HL-60 (cell line): ENCODE measurements at places on chromosomes 4 and X.
A peak's percentile ranks its signal among the peaks of the same experiment; 100 is the strongest.

GRCh38 chr4:1012034-1012739, 761 bp downstream of the FGFRL1 start:
- DNase-seq, result peak; percentile 25

DNA sequence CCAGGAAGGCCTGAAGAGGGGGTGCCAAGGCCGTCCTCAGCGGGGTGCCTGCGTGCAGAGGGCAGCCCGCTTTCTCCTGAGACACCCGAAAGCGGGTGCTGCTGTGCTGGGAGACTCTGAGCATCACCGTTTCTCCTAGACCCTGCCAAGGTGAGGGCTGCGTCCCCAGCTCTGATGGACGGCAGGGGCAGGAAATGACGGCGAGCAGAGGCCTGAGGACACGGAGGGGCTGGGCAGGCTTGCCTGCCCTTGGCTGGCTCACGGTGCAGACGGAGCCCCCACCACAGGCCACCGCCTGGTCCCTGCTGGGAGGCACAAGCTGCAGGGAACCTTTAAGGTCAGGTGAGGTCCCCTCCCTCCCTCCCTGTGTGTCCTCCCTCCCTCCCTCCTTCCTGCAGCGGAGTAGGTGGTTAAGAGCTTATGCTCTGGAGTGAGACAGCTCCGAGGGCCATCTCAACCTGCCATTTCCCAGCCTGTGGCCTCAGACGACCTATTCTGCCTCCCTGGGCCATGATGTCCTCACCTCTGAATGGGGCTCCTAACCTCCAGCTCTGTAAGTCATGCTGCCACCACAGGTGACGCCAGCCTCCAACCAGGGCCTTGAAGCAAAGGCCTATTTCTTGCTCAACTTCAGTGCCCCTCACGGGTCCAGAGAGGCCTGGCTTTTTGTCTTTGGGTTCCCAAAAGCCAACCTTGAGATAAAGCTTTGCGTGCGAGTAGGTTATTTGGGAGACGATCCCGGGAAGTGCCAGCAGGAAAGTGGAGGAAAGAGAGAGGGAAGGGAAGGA, 54.2 kb upstream of the GRPEL1 start:
- DNase-seq, result no peak

DNA sequence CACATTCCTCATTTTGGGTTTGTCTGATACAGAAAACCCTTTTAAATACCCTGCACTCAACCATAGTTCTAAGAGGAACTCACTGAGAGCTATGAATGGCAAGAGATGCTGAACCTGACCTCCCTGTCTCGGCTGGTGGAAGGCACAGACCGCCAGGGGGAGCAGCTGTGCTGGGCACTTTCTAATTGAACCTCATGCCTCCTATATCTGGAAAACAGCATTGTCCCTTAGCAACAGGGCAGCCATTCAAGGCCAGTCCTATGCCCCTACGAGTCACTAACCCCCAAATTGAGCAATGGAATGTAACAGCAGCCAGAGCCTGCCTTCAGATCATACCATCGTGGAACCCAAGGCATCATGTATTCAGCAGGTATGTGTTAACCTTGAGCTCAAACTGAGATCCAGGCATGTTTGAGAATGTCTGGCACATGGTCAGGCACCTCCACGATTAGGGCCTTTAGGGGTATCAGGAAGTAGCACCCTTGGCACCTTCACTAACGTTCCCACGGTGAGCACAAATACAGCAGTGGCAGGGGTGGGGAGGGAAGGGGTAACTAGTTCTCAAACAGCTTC, 5.1 kb downstream of the USP27X start:
- DNase-seq, result peak; percentile 47

GRCh38 chr4:152974468-152975379, 38.6 kb downstream of the FHDC1 start:
- DNase-seq, result no peak

- no peak for DNase-seq
Observed at GRCh38 chr4:121071640-121072223, 603 bp downstream of the NDNF start.

DNA sequence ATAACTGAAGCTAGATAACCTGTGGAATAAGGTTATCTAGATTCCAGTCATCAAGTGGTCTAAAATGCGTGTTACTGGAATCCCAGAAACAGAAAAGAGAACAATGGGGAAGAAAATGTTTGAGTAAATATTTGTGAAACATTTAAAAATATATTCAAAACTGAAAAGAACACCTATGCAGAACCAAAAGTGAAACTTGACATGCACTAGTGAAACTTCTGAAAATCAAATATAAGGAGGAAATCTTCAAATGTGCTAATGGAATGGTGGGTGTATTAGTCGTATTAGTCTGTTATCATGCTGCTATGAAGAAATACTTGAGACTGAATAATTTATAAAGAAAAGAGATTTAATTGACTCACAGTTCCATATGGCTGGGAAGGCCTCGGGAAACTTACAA, 512.4 kb upstream of the KLHL4 start:
- DNase-seq, result no peak

DNA sequence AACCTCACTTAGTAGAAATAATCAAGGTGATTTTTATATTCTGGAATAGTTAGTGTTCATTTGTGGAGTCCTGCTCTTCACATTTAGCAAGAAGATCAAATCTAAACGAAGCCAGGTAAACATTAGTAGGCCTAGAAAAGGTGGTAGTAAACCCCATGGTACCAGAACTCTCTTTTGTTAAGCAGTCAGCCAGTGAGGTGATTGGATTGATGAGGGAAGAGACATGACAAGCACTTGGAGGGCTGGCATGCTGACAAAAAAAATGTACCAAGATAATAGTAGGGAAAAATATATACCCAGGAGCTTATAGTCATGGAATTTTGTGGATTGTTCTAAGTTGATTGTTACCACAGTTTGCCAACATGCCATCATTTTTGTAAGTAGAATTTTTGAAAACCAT, 163.8 kb downstream of the BANK1 start:
- no peak for DNase-seq

GRCh38 chr4:41144812-41145211, 69.5 kb downstream of the APBB2 start:
- no peak for DNase-seq

DNA sequence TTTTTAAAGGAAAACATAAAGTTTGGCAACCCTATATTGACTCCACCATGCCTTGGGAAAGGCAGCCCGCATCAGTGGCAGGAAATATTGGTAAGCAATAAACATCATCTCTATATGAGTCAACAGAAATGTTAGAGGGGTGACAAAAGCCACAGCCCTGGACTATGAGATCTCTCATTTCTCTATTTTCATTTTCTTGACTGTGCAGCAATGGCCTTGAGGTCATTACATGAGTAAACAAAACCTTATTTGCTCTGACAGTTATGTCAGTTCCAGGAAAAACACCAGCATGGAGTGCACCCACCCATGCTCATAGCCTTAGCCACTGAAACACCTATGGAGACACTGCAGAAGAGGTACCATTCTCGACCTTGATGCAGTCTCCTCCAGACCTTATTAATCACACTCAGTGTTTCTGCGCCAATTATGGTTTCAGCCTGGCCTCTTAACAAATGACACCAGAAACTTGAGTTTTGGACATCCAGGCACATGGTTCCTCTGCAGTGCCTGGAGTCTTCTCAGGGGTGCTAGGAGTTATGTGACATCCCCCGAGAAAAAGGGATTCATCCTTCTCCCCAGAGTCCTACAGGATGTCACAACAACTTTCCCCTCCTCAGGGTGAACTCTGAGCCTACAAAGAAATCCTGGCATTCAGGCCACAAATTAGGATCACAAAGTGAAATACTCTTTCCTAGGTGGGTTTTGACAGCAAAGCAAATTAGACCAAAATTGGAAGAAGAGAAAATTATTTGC, 16.0 kb upstream of the HPGD start:
- DNase-seq, result no peak

DNA sequence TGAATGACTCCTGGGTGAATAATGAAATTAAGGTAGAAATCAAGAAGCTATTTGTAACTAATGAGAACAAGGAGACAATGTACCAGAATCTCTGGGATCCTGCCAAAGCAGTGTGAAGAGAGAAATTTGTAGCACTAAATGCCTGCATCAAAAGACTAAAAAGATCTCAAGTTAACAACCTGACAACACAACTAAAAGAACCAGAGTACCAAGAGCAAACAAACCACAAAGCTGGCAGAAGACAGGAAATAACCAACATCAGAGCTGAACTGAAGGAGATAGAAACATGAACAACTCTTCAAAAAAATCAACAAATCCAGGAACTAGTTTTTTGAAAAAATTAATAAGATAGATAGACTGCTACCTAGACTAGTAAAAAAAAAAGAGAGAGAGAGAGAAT, 8.4 kb downstream of the CFAP299 start:
- DNase-seq, result no peak

DNA sequence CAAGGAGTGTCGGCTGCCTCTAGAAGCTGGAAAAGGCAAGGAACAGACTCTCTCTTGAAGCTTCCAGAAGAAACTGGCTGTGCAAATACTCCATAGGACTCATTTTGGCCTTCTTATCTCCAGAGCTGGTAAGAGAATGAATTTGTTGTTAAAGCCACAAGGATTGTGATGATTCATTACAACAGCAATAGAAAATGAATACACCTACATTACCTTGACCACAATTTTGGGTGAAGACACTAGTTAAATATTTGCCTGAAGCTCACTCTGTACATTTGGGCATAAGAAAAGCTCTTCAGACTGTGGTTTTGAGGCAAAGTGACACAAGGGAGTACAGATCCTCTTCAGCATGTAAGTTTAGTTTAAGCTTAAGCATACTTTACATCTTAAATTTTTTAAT, 134.5 kb upstream of the TLL1 start:
- no peak for DNase-seq

GRCh38 chrX:114800719-114801118, 216.7 kb downstream of the IL13RA2 start:
- peak; percentile 10 for DNase-seq

GRCh38 chrX:13131396-13132137, 87.1 kb upstream of the FAM9C start:
- DNase-seq, result peak; percentile 86

- no peak for DNase-seq
Observed at GRCh38 chrX:104707572-104707971, 141.6 kb downstream of the IL1RAPL2 start.

- DNase-seq, result no peak
Observed at GRCh38 chr4:83174844-83175414, 60.4 kb upstream of the PLAC8 start.

DNA sequence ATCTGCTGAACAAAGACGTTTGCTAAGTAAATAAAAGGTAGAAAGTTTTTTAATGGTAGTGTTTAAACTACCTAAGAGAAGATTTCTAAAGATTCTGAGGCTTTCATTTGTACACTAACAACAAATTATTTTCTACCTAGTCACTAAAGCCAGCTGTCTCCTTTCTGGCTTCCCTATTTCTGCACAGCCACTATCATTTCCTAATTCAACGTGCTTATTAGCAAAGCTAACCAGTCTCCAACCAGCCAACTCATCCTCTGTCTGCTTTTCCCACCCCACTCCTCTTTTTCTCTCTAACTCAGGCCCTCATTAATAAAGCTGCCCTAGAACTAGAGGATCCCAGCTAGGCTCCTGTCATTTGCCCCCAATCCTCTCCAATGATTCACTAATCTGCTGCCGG, 118.2 kb downstream of the ZNF827 start:
- peak; percentile 20 for DNase-seq

GRCh38 chrX:114101081-114101480, 482.8 kb upstream of the HTR2C start:
- DNase-seq, result no peak

- no peak for DNase-seq
Observed at GRCh38 chrX:72498782-72499181, 73.9 kb downstream of the HDAC8 start.

DNA sequence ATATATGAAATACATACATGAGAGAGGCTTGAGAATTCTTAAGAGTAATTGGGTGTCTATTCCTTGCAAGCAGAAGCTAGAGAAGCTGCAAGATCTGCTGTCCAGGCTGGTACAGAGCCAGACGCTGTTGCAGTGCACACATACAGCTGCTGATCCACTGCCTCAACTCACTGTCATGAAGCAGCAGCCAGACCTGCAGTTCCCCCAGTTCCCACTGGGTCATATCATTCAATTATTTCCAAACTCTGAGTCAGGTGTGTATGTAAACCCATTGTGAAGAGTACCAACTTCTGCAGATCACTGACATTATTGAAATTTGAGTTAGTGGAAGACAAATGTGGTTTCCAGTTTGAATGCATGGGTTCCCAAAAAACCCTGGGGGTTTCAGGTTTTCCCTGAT, 1212.8 kb upstream of the ADGRL3 start:
- DNase-seq, result no peak

DNA sequence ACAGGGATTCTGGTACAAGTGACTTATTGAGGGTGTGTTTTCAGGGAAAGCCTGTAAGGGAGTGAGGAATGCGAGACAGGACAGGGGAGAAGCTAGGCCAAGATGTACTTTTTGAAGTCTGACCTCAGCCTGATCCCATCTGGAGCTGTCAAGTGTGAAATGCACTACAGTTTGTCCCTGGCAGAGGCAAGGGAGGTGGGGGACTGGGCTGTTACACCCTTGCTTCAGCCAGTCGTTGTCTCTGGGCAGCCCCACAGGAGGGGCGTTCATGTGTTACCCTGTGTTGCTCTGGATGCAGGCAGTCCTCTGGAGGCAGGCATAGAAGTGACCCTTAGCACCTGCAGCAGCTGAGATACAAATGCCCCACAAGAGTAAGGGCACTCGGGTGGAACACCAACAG, 25.8 kb downstream of the PPEF1 start:
- DNase-seq, result no peak

- DNase-seq, result no peak
Observed at GRCh38 chr4:99300934-99301333, 10.1 kb upstream of the ADH1A start.

- DNase-seq, result peak; percentile 69
Observed at GRCh38 chr4:1082215-1083182, 30.9 kb downstream of the RNF212 start.

GRCh38 chr4:89715631-89716030, 121.3 kb downstream of the SNCA start:
- no peak for DNase-seq

GRCh38 chrX:13536551-13536950, 32.9 kb upstream of the EGFL6 start:
- no peak for DNase-seq

DNA sequence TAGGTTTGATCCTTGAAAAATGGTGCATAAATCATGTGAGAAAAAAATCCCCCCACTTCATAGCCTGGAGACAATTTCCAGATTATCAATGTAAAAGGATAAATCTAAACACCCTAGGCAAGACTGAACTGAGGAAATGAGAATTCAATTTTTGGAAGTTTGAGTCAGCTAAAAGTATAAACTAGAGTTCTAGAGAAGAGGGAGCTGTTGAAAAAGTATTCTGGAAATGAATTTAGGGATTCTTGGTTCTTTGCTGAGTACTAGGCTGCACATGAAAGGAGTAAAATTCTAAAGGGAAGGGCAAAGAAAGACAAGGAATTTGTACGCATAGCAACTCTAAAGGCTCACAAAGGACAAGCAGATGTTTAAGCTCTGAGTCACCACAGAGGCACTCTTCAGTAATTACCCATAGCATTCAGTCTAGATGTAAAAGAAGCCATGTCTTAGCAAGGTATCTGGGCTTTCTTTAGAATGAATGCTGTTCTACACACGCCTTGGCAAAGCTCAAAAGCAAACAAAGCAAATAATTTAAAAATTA, 896.5 kb downstream of the PDHA2 start:
- DNase-seq, result no peak
